ENCODE measurements at places on chromosomes 6 and 20. TPM values are rescaled to one million over a fixed set of nuclear protein-coding genes. Genes with fewer than 3 reads are reported as not detected.

SAMD3 gene
- 3.1 TPM for total RNA-seq

ZNF322 gene
- total RNA-seq = 8.8 TPM

STX11 gene
- 24.7 TPM for total RNA-seq

RPS18 gene
- total RNA-seq = 2,946 TPM

USP49 gene
- 5.3 TPM for total RNA-seq

IL17F gene
- not detected for total RNA-seq

KCNQ5 gene
- 12.6 TPM for total RNA-seq

GRCh38 chr20:25032065-25032477 lies 25.9 kb downstream of the ACSS1 start:
- DNase-seq = no peak

- DNase-seq = no peak
Observed at GRCh38 chr6:3515669-3516068, 58.8 kb upstream of the SLC22A23 start.

DNA sequence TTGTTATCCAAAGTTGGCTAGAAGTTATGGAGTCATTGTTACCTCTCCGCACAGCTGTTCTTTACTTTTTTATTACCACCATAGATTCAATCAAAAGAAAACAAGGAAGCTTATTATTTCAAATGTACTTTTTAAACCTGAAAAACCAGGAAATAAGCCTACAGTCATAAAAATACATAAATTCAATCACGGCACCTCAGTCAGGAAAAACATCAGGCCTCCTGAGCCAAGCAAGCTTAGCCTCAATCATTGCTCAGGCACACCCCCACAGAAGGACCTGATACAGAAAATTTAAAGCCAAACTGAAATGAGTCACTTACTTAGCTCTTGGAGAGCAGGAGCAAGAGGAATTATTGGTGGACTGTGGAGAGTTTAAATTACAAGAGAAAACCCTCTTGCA lies 44.3 kb downstream of the MARCKS start:
- no peak for DNase-seq

DNA sequence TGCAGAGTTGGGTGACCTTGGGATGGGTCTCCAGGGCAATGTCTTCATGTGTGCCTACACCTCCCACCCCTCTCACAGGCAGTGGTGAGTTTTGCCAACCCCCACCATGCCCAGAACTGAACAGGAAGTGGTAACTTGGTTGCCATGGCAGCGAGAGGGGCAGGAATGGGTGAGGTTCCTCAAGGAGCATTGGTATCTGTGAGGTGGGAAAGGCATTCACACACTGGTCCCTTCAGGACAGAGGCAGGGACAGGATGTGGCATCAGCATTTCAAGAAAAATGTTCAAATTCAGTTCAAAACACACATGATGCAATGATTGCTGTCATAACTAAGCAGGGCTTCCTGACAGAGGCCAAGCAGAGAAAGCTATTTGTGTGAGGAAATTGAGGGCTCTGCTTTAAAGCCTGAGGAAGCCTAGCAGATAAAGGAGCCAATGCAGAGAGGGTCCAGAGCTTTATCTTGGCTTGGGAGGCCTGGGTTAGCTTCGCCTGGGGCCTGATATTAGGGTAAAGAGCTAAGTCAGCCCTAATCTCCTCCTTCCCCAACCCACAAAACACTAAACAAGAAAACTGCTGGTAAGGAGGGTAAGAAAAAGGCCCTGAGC lies 551 bp downstream of the TREML2 start:
- peak; percentile 61 for DNase-seq

GRCh38 chr6:109075934-109076333 lies 18.7 kb downstream of the SESN1 start:
- DNase-seq = no peak

DNA sequence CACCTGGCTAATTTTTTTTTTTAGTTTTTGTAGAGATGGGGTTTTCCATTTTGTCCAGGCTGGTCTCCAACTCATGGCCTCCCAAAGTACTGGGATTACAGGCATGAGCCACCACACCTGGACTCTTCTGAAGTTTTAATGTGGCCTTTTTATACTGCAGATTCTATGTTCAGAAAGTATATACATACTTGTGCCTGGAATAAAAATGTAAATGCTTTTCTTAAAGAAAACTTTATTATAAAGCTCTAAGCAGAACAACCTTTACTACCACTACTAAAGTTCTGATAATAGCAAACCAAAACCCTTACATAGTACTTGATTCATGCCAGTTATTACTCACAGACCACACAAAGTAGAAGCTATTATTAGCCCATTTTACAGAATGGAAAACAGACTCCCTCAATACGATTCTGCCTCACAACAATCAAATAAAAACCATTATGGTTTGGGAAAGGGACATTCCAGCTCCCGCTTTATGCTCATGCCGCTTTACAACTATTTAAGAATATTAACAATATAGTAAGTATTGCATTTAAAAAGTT lies 5.3 kb downstream of the PHIP start:
- DNase-seq = no peak

GRCh38 chr20:40313730-40314129 lies 375.3 kb downstream of the MAFB start:
- DNase-seq = no peak

GRCh38 chr6:147774856-147775255 lies 266.4 kb downstream of the SAMD5 start:
- no peak for DNase-seq

DNA sequence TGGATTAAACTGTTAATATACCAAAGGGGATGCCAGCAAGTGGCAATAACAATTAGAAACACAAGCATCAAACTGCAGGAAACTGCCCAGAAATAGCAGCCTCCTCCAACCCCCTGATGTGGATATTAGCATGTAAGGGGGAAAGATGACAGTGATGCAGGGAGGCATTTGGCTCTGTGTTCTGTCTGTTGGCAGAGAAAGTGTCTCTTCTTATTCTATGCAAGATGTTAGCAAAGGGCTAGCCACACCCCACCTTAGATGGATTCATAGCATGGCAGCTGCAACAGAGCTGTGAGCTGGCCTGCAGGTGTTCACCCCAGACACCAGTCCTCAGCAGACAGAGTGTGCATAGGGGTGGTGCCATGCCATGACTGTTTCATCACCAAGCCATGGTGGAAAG lies 38.0 kb downstream of the SCP2D1 start:
- no peak for DNase-seq

DNA sequence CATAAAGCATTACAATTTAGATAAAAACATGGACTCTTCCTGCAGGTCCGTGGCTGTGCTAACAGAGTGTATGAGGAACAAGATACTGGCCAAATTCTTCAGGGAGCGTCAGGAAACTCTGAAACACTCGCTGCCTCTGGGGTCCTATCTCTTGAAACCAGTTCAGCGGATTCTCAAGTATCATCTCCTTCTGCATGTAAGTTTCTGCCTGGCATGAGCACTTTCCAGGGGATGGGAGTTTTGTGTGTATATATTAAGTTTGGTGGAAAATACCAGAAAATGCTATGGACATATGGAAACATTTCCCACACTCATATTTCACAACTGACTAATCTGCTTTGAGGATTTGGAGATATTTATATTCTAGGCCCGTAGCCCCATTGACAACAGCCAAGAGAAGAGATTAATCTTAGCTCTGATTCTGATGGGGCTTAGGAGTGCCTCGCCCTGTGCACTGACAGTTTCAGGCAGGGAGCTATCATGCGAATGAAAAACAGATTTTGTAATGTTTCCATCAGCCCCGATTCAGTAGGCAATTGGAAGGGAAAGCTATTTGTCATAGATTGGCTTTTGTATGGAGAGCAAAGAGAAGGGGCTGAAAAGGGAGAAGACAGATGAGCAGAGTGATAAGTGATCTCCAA lies 64.7 kb upstream of the MTHFD1L start:
- DNase-seq = no peak

DNA sequence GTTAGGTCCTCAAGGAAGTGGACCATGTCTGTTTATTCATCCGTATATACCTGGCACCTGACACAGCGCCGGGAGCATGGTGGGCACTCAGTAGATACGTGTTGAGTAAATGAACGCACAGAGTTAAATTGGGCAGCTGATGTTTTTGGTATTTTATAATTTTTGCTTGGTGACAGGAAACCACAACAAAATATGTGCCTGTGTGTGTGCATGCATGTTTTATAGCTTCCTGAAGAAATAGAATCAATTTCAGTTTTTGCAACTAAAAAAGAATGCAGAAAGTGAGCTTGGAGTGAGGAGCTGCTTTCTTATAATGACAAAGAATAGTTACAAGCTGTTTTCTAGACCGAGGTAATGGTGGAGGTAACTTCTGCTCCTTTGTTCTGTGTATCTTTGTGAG lies 91.4 kb downstream of the PLCB4 start:
- no peak for DNase-seq

- no peak for DNase-seq
Observed at GRCh38 chr6:26342106-26343004, 22.6 kb upstream of the BTN3A2 start.

DNA sequence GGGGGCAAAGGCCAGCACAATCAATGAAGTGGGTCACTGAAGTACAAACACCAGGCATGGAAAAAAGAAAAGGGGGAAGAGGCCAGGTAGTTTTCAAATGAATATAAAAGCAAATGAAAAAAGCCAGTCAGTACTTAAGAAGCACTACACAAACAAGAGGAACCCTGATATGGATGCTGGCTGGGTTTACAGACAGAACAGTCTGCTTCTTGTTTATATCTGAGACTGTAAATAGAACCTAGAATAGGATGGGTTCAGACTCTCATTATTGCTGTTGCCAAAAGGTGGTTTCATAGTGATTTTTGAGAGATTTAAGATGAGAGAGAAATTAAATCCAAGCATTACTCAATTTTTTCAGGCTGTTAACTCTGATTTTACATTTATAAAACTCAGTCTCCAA lies 24.1 kb downstream of the USP45 start:
- no peak for DNase-seq

DNA sequence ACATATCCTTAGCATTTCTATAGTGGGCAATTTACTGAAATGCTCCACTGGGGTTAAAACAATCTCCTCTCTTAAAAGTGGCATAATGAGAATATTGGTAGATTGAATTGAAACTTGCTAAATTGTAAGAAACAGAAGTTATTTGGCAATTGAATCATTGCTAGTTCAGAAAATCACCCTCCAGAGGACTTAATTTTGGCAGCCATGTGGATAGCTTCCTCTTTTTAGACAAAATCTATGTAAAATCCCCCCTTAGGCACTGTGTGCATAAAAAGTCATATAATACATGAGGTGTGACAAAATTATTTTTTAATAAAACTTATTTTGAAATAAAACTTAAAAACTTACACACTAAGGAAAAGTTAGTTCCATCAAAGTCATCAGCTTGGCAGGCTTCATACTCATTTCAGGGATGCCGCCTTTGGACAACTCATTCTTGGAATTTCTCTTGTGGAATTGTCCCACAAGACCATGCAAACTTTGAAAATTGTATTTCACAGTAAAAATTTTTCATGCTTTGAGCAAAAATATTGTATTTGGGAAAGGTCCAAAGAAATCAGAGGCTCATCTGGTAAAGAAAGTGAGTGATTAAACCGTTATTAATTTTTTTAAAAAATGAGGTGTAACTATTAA lies 473.0 kb downstream of the BCKDHB start:
- DNase-seq = no peak

- DNase-seq = peak; percentile 88
Observed at GRCh38 chr6:45377554-45378333, at the start of gene SUPT3H. TSS of gene SUPT3H (minus strand) at chr6:45377934.

DNA sequence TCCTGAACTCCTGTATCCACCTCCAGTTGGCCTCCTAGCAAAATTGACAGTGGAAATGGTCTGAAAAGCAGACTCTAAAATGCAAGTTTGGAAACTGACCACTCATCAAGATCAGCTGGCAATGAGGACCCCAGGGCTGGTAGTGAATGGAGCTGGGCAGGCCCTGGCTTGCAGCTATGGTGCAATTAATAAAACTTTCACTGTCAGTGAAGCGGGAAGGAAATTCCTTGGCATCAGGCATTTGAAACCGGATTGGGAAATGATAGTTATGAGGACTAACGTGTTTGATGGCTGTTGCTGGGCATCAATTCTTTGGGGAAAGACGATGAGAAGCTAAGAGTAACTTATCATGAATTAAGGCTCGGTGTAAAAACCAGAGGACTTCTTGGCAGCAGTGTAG lies 19.1 kb downstream of the SIRPB1 start:
- no peak for DNase-seq

DNA sequence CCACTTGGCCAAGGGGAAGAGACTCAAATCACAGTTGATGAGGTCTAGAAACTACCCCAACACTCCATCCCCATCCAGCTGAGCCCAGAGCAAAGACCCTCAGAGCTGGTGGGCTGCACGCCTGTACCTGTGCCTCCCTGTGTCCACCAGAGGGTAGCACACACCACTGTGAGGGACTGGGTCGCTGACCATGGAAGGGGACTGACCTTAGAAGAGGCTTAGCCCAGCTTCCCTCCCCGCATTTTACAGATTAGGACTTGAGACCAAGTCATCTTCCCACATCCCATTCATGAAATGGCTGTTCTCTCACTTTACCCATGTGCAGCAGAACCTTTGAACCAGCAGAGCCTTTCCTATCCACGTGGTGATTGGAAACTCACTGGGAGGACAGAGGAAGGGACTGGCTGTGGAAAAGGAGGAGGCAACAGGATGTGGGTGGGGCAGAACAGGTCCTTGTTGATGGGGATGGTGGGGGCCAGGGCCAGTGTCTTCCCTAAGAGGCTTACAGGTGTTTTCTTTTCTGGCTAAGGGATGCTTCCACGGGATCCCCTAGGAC lies 44.3 kb downstream of the CPXM1 start:
- no peak for DNase-seq

GRCh38 chr6:40764726-40765125 lies 177.6 kb upstream of the LRFN2 start:
- DNase-seq = no peak

DNA sequence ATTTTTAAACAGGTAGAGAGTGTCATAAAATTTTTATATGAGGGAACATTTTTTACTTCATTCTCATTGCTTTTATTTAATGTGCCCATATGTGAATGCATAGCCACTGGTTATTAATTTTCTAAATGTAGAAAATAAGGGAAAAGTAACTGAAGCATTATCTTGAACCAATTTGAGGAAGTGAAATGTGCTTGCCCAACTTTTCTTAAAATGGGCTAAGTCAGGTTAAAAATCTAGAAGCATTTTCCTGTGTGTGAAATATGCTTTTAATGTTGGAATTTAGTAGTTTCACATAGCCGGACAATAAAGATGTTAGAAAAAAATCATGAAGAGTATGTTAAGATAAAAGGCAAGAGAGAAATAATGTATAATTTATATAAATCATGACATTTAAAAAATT lies 3.8 kb downstream of the SEC23B start:
- DNase-seq = no peak

DNA sequence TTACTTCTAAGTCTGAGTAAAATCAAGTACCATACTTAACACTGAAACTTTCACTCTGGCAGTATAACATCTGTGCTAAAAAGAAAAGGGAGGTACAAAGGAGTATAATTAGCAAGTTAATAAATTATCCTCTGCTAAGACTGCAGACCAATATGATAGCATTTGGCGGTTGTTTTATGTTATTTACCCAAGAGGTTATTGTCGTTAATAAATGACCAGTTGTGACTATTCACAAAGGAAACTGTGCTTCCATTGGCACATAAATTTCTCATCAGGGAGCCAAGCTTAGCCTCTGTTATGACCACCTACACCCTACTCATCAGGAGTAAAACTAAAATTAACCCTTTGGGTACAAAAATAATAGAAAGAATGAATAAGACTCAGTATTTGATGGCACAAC lies 86.5 kb downstream of the CRYBG1 start:
- DNase-seq = no peak

Data from activated T-helper 1 cell treated with anti-CD3 and anti-CD28 coated beads, Interleukin-12 subunit alpha, Interleukin-12 subunit beta, Interleukin-2, Interleukin-4 antibody, amounts not matched to agents 30 ng/mL and 10 ng/mL and 1 ng/mL, durations not matched to agents 14 hours and 24 hours and 36 hours (primary cell).